Endothelial cell of coronary artery (primary cell): ENCODE measurements at places on chromosomes 12 and 14. TPM values are rescaled to one million over a fixed set of nuclear protein-coding genes. Genes with fewer than 3 reads are reported as not detected.

The CCDC177 gene
- not detected in 2 replicates for total RNA-seq

The TXNDC16 gene
- total RNA-seq: 2.5 and 3.3 TPM in 2 replicates

The TRIM9 gene
- total RNA-seq: under 0.01 TPM in 1 of 2 replicates, not detected in the other

The RESF1 gene
- 59.1 and 87.3 TPM in 2 replicates for total RNA-seq

The SERPINA3 gene
- total RNA-seq: 0.18 and 36.9 TPM in 2 replicates

The RNASE7 gene
- total RNA-seq: not detected in 2 replicates

The SLC4A8 gene
- total RNA-seq: 4.9 TPM in 2 replicates

The KRT3 gene
- total RNA-seq: not detected in 2 replicates

The VASH1 gene
- total RNA-seq: 65.8 and 101 TPM in 2 replicates

The AQP6 gene
- 0.09 TPM in 1 of 2 replicates, not detected in the other for total RNA-seq

The CAMKK2 gene
- total RNA-seq: 14.2 and 20.3 TPM in 2 replicates

The NGB gene
- not detected in 2 replicates for total RNA-seq

The ATG14 gene
- total RNA-seq: 11.8 and 12.6 TPM in 2 replicates

The TSPAN9 gene
- 58.6 and 64.8 TPM in 2 replicates for total RNA-seq
